ENCODE measurements at places on chromosomes 5 and 9.

GRCh38 chr5:61619777-61620518, 287.9 kb downstream of the ZSWIM6 start:
- no peak overlapping the region for H3K4me3 ChIP-seq
- no peaks in the 10 kb centered on the region for H3K27me3 ChIP-seq
- H3K4me1 ChIP-seq, result no peaks in the 10 kb centered on the region

- H3K4me1 ChIP-seq, result peaks cover 76% of the 10 kb centered on the region
- DNase-seq, result no peak
- H3K27me3 ChIP-seq, result no peaks in the 10 kb centered on the region
- H3K27ac ChIP-seq, result peak overlapping the region; percentile 90
Measured at GRCh38 chr5:151569132-151570046, 21.7 kb downstream of the FAT2 start.

DNA sequence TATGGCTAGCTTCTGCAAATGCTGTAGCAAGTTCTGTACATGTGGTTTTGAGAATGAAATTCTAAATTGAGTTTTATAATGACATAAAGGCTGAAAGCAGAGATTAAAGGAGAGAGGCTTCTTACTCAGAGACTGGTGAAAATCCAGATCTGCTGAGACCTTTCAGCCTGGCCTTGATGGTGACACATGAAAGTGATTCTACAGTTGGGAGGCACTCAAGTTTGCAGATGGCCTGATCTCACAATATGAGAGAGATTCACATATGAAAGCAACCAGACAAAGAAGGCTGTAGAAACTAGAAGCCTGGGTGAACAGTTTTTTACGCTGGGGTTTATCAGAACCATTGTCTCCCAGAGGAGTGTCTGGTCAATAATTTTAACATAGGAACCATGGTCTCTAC, 49.0 kb downstream of the RAB3C start:
- H3K4me3 ChIP-seq, result no peak overlapping the region
- DNase-seq, result no peak
- H3K4me1 ChIP-seq, result no peaks in the 10 kb centered on the region
- H3K27me3 ChIP-seq, result no peaks in the 10 kb centered on the region

GRCh38 chr9:4138781-4139180, 161.1 kb downstream of the GLIS3 start:
- H3K36me3 ChIP-seq, result no peaks in the 10 kb centered on the region
- no peak overlapping the region for H3K27ac ChIP-seq
- no peaks in the 10 kb centered on the region for H3K27me3 ChIP-seq

DNA sequence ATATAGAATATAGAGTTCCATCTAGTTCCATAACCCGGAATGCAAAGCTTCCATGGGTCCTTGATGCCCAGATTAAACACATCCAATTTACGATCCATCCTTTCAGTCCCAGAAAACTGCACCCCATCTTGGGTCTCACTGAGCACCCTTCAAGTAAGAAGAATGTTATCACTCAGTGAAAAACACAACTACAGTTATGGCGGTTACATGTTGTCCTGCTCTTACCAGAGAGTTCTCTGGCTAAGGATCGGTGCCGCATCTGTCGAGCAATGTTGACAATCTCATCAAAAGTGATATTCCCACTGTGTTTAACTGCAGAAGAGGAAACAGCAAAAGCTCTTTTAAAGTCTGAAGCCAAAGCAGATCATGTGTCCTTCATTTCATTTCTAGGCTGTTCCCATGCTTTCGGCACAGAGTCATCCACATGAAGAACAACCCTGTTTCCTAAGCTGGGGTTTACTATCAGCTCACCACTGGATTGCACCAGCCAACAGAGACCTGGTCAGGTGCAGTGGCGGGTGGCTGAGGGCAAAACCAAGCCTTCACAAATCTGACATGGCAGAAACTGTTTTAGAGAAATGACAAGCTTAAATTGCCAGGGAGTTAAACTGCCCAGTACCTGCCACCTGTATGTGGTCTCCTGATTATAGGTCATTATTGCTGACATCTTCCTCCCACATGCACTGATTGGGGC, 2.9 kb downstream of the RPL12 start:
- no peak for DNase-seq
- H3K4me1 ChIP-seq, result peaks cover 79% of the 10 kb centered on the region
- no peaks in the 10 kb centered on the region for H3K27me3 ChIP-seq
- H3K4me3 ChIP-seq, result peak overlapping the region; percentile 91
- peak overlapping the region; percentile 17 for H3K27ac ChIP-seq
- H3K36me3 ChIP-seq, result peaks cover 41% of the 10 kb centered on the region

DNA sequence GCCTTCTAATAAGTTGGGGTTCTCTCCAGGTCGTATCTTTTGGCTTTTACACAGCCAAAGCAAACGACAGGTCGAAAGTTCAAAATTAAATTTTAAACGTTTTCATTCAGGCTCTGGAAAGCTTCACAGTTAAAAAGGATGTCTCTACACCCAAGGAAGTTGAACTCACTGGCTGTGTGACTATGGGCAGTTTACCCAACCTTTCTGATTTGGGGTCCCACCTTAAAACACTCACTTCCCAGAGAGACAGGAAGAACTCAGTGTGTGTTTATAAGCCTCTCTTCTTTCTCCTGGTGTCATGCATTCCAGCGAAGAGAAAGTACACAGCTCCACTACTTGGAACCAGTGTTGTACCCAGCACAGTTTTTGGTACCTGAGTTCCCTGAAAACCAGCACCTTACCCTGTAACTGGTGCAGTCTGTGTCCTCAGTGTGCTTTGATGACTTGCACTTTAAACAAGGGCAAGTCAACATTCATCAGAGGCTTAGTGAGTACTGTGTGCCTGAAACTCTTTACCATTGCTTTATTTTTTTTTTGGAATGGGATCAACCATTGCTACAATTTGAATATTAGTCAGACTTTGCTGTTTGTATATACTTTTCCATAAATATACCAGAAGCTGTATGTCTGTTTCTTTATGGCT, 1.7 kb downstream of the SRD5A1 start:
- no peak for DNase-seq
- no peaks in the 10 kb centered on the region for H3K27me3 ChIP-seq
- peak overlapping the region; percentile 83 for H3K4me3 ChIP-seq
- peaks cover 83% of the 10 kb centered on the region for H3K4me1 ChIP-seq
- peak overlapping the region; percentile 74 for H3K27ac ChIP-seq

GRCh38 chr5:81310402-81311063, 9.1 kb downstream of the ZCCHC9 start:
- H3K27ac ChIP-seq, result no peak overlapping the region
- H3K4me1 ChIP-seq, result no peaks in the 10 kb centered on the region
- peaks cover 5% of the 10 kb centered on the region for H3K36me3 ChIP-seq
- H3K27me3 ChIP-seq, result no peaks in the 10 kb centered on the region

DNA sequence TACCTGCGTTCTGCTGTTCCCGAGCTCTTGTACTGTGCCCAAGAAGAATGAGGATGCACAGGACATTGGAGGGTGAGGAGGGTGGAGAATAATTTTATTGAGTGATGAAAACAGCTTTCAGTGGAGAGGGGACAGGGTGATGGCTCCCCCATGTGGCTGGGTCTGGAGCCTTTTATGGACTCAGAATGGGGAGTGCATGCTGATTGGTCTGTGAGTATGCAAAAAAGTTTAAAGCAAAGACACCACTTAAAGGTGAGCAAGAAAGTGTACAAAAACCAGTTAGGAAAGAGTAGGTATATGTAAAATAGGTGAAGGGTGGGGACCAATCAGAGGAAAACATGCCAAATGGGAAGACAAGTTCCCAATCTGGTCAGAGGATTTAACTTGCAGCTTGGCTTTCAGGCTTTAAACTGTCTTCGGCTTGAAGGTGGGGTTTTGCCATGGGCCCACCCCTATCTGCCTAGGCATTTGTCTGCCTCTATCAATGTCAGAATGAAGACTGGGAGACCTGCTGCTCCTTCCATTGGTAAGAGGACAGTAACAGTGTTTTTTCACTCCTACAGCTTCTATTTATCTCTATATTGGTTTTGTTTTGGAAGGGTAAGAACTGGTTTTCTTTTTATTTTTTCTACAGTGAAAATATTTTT, 118.0 kb upstream of the RAI14 start:
- no peaks in the 10 kb centered on the region for H3K4me1 ChIP-seq
- no peaks in the 10 kb centered on the region for H3K36me3 ChIP-seq
- H3K4me3 ChIP-seq, result no peak overlapping the region
- H3K27me3 ChIP-seq, result no peaks in the 10 kb centered on the region
- H3K27ac ChIP-seq, result no peak overlapping the region

DNA sequence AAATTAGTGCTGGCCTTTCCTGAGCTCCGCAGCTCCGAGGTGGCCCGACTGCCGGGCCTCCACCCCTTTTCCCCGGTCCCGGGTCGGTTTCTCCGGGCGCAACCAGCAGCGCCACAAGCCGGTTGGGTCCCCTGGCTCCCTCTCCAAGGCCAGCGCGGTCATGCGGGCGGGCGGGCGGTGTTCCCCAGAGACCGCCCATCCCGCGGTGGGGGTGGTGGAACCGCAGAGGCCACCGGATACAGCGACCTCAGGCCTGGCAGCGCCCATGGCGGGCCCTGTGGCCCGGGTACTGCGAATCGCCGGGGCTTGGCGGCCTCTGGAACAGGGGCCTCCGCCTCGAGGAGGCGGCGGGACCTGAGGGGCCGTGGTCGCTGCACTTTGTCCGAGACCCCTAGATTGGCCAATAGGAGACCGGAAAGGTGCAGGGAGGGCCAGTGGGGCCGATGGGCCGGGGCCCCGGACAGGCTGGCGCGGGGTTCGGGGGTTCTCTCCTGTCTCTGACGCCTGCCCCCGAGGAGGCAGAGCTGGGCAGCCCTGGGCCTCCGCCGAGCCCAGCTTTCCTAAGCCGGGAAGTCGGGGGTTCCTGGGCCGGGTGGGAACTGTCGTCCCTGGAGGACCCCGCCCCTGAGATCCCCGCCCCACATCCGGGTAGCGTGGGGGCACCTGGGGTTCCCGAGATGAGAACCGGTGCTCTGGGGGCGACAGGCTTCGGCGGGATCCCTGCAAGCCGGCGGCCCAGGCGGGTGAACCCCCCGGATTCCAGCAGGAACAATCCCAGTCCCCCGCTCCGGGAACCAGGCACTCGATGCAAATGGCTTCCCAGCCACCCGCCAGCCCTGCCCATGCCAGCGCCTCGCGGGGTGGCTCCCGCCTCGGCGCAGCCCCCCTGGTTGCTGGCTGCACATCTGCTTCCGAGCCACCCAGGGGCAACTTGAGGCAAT, 293.9 kb downstream of the ZSWIM6 start:
- H3K27me3 ChIP-seq, result no peaks in the 10 kb centered on the region
- H3K4me1 ChIP-seq, result peaks cover 6% of the 10 kb centered on the region
- H3K27ac ChIP-seq, result peak overlapping the region; percentile 86
- peak overlapping the region; percentile 61 for H3K4me3 ChIP-seq
- H3K36me3 ChIP-seq, result no peaks in the 10 kb centered on the region

GRCh38 chr9:26341545-26341944, 551.1 kb downstream of the CAAP1 start:
- no peak for DNase-seq
- H3K27ac ChIP-seq, result no peak overlapping the region
- no peak overlapping the region for H3K4me3 ChIP-seq
- H3K36me3 ChIP-seq, result no peaks in the 10 kb centered on the region
- no peaks in the 10 kb centered on the region for H3K4me1 ChIP-seq
- no peaks in the 10 kb centered on the region for H3K27me3 ChIP-seq

DNA sequence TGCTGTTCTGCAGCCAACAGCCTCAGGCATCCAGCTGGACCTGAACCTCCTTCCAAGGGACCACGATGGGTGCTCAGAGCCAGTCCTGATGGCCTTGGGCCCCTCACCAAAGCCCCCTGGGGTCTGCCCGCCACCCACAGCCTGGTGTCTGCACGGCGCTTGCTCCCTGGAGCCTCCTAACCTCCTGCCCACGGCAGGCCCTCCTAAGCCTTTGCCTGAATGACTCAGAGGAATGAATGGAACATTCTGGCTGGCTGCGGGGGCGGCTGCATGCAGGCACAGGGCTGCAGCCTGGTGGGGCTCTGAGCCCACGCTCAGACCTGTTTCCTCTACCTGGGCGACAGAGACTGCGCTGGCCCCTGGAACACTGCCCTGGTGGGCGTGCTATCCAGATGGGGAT, 6.9 kb downstream of the SOHLH1 start:
- DNase-seq, result no peak
- H3K27me3 ChIP-seq, result no peaks in the 10 kb centered on the region
- no peak overlapping the region for H3K27ac ChIP-seq
- no peaks in the 10 kb centered on the region for H3K4me1 ChIP-seq

DNA sequence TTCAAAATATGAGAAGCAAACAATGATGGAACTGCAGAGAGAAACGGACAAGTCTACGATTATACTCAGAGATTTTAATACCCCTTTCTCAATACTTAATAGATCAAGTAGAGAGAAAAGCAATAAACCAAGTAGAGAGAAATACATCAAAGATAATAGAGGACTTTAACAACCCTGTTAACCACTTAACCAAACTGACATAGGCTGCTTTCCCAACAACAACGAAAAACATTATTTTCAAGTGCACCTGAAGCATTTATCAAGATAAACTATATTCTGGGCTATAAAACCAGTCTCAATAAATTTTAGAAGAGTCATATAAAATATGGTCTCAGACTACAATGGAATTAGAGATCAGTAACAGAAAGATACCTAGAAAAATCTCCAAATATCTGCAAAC, 67.4 kb downstream of the GNAQ start:
- H3K27ac ChIP-seq, result no peak overlapping the region
- no peaks in the 10 kb centered on the region for H3K27me3 ChIP-seq
- H3K4me3 ChIP-seq, result no peak overlapping the region
- no peaks in the 10 kb centered on the region for H3K36me3 ChIP-seq
- DNase-seq, result no peak
- H3K4me1 ChIP-seq, result no peaks in the 10 kb centered on the region

- H3K36me3 ChIP-seq, result no peaks in the 10 kb centered on the region
- no peak overlapping the region for H3K27ac ChIP-seq
- H3K4me1 ChIP-seq, result no peaks in the 10 kb centered on the region
- no peak for DNase-seq
- H3K4me3 ChIP-seq, result no peak overlapping the region
Measured at GRCh38 chr5:156934450-156935211, 28.4 kb downstream of the TIMD4 start.

GRCh38 chr9:79208791-79209396, 362.9 kb upstream of the TLE4 start:
- no peaks in the 10 kb centered on the region for H3K36me3 ChIP-seq
- no peak overlapping the region for H3K4me3 ChIP-seq
- no peak overlapping the region for H3K27ac ChIP-seq
- H3K27me3 ChIP-seq, result no peaks in the 10 kb centered on the region

GRCh38 chr9:6787793-6788161, 30.0 kb downstream of the KDM4C start:
- H3K27me3 ChIP-seq, result no peaks in the 10 kb centered on the region
- peaks cover 51% of the 10 kb centered on the region for H3K4me1 ChIP-seq
- H3K27ac ChIP-seq, result peak overlapping the region; percentile 13

DNA sequence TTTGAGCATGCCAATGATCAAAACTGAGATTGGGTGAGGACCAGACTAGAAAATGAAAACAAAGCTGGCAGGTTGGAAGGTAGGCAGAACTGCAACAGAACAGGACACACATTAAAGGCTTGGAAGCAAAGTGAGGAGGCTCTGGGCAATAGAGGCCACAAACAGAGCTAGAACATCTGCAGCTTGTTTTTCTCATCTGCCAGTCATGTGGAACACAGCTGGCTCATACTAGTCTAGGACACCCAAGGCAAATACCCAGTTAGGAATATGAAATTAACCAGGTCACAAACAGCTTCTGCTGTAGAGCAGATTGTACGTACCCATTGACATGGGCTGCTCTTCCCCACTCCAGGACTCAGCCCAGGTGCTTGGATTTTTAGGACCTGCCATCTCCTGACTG, 61.7 kb downstream of the SPEF2 start:
- H3K27me3 ChIP-seq, result no peaks in the 10 kb centered on the region
- H3K4me3 ChIP-seq, result no peak overlapping the region
- no peaks in the 10 kb centered on the region for H3K4me1 ChIP-seq

GRCh38 chr9:7336356-7337065, 463.1 kb downstream of the DMAC1 start:
- DNase-seq, result no peak
- no peak overlapping the region for H3K4me3 ChIP-seq
- no peaks in the 10 kb centered on the region for H3K4me1 ChIP-seq
- H3K27me3 ChIP-seq, result no peaks in the 10 kb centered on the region
- H3K36me3 ChIP-seq, result no peaks in the 10 kb centered on the region

Measured in esophagus squamous epithelium (tissue), 5 donors.